ENCODE measurements at places on chromosomes 16 and 17.

GRCh38 chr17:61486135-61487120 is 34.2 kb downstream of the TBX4 start:
- no peak for DNase-seq

GRCh38 chr17:54972406-54973138 is 4.0 kb downstream of the STXBP4 start:
- no peak for DNase-seq

- DNase-seq: no peak
Measured at GRCh38 chr16:54049591-54050458, 236.8 kb downstream of the IRX3 start.

GRCh38 chr16:67910158-67910557 is 17.1 kb downstream of the PSKH1 start:
- DNase-seq: no peak

- peak; percentile 50 for DNase-seq
Measured at GRCh38 chr17:12180644-12181261, 160.1 kb downstream of the MAP2K4 start.

GRCh38 chr17:80984749-80985148 is 6.9 kb upstream of the CHMP6 start:
- DNase-seq: peak; percentile 55

DNA sequence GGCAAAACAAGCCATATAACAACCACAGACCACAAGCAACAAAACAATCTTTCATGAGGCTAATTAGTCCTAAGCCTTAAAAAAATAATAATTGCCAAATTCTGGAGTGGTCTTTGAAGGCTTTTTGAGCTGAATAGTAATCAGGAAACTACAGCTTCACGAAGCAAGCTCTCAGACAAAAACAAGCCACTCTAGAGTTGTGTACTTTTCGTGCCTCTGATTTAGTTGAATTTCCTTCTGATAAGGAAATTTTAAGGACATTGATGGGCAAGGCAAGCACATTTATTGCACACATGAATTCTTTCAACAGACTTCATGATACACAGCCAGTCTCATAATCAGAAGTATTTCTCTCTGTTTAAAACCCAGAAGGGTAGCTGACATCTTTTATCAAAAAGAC is 130.8 kb upstream of the IRX3 start:
- DNase-seq: no peak

Measured in kidney tubule cell (primary cell).